Stimulated activated CD4-positive, alpha-beta T cell treated with anti-CD3 and anti-CD28 coated beads, Interleukin-4, amount 100 ng/mL, for 48 hours (primary cell): ENCODE measurements at places on chromosomes 5 and 9.

DNA sequence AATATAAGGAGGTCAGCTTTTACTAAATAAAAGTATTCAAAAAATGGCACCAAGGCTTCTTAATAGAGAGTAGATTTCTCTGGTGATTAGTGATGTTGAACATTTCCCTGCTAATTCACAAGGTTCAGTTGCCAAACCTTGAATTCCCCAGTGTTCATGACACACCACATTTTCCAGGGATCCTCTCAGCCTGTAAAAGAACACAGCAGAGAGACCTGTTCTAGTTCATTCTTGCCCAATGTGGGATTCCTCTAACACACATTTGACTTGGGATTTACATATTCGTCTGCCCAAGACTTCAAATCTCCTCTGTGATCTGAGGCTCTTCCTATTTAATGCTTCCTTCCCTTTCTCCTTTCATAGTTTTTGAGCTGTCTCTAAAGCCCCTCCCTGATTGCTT lies 273.2 kb upstream of the CDH9 start:
- no peak for DNase-seq

DNA sequence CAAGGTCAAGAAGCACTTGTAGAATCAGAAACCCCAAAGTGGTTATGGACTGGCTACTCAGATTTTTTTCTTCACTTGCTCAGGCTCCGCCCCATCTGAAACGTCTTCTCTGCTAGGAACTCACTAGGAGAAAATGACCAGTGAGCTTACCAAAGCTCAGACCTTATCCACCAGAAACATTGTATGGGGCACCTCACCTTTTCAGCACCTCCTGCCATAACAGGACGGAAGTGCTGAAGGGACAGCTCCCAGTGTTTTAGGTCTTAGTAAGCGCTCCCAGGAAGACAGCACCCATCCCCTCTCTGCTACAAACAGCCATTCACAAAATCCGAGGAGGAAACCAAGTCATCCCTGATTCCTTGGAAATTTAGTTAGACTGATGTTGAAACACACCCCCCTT lies 1.2 kb upstream of the GABRA1 start:
- no peak for DNase-seq

DNA sequence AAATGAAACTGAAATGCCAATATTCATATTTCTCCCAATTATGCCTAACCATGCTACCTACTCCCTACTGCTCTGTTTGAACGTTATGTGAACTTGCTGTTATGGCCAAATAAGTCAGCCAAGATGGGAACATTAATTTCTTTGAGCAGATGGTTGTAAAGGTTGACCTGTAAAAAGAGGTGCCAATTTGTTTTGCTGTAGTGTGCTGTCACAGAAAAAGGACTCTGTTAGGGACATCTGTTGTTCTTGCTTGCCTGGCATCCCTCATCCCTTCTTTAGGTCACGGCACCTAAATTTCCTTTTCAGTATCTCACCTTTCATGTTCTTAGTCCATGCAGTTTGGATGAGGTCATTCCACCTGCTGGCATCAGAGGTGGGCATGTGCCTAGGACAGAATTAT lies 35.4 kb downstream of the GDNF start:
- no peak for DNase-seq

DNA sequence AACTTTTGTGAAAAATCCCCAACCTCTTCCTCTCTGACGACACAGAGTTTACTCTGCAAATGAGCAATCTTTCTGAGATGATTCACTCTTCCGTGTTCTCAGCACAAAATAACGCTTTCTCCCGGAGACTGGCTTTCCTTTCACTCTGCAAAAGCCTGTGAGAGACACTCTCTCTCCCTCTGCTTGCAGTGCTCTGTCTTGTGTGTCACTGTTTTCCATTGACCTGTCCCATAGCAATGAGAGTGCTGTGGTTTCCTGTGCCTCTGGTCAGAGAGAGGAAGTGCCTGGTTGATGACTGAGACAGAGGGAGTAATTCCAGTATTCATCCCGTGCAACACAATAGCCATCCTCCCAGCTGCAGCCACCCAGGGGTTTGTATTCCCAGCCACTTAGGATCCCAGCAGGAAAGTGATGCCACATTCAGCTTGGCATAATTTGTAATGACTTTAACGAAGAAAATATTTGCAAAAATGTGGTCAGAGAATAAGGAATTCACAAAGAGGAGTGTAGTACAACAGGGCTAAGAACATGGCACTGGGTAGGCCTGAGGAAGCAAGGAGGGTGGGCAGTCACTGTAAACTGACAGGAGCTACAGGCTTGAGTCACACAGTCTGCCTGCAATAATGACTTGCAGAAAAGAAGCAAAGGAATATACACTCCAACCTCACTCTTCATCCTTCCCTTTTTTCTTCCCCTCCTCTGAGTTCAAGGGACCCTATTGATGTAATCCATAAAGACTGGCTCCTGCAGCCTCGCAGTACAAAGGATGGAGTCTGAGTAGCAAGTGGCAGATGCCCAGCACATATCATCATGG lies 463.5 kb upstream of the RGMB start:
- peak; percentile 1 for DNase-seq

DNA sequence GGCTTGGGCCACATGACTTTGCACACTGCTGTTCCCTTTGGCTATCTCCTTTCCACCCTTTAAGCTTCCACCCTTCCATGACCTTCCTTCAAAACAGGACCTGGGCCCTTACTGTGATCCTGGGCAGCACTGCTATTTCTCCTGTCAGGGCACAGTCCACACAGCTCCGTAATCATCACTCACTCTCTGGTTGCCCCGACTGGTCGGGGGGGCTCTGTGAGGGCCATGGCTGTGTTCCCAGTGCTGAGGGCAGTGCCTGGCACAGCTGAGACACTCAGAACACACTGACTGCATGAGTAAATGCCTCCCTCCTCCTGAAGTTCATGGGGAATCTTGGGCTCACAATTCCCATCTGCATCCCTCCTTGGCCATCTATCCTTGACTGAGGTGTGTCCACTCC lies 12.2 kb downstream of the TRAF1 start:
- no peak for DNase-seq

GRCh38 chr5:124677374-124678351 lies 68.8 kb downstream of the ZNF608 start:
- DNase-seq = no peak

DNA sequence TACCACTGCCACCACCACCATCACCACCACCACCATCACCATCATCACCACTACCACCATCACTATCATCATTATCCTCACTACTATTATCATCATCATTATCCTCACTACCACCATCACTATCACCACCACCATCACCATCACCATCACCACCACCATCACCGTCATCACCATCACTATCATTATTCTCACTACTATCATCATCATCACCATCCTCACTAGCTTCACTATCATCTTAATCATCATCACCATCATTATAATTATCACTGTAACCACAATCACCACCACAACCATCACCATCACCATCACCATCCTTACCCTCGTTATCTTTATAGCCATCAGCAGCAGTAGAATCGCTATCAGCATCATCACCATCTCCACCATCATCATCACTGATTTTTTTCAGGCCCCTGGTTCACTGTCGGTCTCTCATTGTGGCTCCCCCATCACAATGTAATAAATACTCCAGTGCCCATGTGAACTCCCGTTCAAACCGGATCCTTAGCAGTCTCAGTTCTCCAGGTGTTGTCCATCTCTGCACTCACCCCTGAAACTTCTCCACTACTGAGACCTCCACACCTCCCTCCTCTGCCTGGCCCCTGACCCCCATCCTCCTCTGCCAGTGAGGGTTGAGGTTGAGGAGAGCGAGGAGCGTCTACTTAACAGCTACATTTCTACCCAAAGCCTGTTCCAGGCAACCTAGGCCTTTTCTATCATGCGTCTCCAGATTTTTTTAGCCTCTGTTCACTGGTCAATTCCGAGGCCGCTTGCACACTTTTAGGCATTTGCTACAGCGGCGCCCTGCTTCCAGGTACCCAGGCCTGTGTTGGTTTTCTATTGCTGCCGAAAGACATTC lies 238.2 kb downstream of the PBX3 start:
- no peak for DNase-seq

DNA sequence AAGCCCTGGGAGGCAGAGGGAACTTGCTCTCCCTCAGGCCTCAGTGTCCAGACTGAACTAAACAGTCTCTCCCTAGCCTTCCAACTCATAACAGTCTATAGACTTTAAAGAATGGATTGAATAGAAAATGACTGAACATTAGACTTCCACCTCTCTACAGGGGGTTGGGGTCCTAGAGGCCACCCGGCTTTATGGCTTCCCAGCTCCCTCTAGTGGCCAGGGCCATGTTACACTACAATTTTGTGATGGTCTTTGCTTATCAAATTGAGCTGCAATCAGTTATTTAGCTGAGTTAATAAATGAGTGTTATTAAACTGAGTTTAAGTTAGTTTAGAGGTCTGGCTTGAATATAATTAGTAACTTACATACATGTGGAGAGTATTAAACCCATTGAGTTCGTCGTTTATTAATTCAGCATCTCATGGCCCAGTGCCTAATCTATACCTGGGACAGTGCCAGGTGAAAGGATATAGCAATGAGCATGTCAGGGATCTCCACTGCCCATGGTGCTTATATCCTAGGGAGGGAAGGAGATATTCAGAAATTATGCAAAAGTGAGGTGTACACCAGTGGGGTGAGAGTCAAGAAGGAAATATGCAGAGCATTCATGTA lies 105.2 kb downstream of the SH3TC2 start:
- DNase-seq = peak; percentile 35

DNA sequence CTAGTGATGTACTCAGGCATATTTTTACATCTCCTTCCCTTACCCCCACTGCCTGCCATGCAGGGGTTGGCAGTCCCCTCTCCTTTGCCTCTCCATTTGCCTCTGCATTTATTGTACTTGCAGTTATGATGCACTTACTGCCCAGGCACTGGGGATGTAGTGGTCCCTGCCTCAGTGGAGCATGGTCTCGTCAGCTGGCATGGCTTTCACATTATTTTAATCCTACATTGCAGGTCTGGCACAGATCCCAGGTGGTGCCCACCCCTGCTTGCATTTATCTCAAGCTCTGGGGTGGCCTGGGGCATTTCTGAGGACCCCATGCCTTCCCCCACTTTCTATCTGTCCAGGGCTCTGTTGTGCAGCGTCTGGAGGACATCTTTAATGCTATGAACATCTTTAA lies 23.2 kb upstream of the PITX1 start:
- no peak for DNase-seq

DNA sequence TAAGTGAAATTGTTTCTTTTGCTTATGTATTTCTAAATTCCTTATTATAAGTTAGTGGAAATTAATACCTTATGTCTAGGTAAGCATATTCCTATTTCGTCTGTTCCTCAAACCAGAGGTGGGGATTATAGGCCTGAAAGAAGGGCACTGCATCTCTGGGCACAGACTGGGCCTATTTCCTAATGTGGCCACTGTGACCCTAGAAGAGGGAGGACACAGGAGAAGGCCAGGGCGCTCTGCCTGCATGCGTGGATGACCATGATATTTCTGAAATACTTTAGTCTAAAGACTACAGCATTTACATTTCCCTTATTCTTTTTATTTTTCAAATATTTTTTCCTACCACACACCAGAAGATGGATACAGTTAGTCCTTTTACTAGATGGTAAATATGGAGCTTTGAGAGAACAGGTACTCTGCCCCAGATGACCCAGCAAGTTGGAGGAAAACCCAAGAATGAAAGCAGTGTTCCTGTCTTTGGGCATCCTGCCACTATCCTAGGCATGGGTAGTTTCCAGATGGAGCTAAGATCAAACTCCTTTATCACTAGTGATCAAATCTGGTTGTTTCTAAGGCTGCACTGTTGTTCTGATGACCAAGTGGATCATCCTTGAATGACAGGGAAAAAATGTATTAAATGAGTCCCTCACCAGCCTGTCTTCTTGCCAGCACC lies 27.8 kb downstream of the RUSC2 start:
- no peak for DNase-seq

DNA sequence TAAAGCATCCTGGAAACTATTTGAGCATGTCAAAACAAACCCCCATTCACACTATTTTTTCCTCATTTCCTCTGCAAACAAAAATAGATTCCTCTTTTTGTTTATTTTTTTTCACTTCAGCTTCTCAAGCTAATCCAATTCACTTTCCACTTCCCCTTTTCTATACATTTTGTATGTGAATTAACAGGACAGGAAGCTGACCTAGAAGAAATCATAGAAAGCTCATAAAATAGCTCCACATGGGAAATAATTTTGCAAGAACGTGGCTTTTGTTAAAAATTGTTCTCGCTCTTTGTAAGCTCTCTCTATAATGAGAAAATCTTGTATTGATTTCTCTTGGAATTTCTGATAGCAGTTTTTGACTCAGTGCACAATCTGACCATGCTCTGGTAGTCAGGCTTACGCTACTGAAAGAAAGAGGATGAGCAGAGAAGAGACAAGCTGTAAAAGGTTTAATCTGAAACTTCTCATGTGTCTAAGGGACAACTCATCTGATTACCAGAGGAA lies 215.8 kb downstream of the ADAMTS12 start:
- DNase-seq = no peak

- peak; percentile 53 for DNase-seq
Measured at GRCh38 chr9:97853844-97854695, 1.0 kb downstream of the FOXE1 start.

DNA sequence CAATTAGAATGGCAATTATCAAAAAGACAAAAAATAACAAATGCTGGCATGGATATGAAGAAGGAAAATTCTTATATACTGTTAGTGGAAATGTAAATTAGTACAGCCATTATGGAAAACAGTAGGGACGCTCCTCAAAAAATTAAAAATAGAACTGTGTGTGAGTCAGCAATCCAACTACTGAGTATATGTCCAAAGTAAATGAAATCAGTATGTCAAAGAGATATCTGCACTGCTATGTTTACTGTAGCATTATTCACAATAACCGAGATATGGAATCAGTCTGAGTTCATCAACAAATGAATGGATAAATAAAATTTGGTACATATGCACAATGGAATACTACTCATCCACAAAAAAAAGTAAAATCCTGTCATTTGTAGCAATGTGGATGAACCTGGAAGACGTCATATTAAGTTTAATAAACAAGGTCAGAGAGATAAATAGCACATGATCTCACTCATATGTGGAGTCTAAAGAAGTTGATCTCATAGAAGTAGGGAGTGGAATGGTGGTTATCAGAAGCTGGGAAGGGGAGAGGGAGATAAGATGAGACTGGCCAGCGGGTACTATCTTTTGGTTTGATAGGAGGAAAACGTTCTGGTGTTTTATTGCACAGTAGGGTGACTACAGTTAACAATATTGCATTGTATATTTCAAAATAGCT lies 16.6 kb upstream of the SHC3 start:
- DNase-seq = no peak

DNA sequence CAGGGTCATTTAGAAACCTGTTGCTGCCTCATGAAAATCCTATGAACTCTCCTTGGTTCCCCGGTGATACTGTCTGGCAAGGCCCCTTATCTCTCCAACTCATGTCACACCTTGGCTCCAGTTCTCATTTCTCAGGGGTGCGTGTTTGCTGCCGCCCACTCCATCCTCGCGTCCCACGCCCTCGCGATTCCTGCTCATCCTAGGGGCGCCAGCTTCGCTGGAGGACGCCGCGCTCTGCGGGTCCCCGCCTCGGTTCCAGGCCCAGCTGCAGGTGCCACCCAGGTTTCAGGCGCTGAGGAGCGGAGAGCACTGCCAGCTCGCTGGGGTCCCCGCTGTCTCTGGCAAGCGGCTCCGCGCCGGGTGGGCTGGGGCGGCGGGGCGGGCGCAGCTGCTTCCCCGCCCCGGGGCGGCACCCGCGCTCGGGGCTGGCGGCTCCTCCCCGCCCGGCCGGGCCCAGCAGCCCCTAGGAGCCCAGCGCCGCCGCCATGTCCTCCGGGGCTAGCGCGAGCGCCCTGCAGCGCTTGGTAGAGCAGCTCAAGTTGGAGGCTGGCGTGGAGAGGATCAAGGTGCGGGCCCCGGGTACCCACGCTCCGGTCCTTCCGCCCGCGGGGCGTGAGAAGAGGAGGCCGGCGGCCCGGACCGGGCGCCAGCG lies at the start of gene GNG10:
GNG10 (plus strand) TSS at position 456 of the 652 bp plus-strand sequence; CDS start at position 486, 30 bp downstream.
- peak; percentile 54 for DNase-seq

GRCh38 chr9:79287708-79288290 lies 284.0 kb upstream of the TLE4 start:
- no peak for DNase-seq
